ENCODE measurements at places on chromosomes 16 and 17. TPM values are rescaled to one million over a fixed set of nuclear protein-coding genes. Genes with fewer than 3 reads are reported as not detected.

KRT40 gene
- total RNA-seq = 0.21 TPM

DNA sequence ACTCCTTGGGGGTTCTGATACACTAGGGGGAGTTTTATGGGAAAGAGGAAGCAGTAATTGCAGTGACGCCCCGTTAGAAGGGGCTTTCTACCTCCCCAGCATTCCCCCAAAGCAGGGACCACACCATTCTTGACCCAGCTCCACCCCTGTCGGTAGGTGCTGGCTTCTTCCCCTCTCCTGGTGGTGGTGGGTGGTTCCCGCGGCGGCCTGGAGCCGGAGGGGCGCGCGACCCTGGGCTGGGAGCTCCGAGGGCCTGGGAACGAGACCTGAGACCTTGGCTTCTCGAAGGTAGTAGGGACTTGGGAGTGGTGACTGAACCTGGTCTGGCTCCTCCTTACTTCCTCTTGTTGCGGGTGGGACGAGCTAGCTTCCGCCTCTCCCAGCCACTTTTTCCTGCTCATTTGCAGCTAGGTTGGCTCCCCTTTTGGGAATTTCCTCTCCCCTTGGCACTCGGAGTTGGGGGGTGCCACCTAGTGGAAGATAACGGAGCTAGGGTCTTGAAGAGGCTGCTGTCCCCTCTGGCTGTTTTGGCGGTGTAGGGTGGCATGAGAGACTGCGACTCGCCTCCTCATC, 438 bp downstream of the GRN start:
- H3K4me1 ChIP-seq = no peaks in the 10 kb centered on the region
- H3K27me3 ChIP-seq = no peaks in the 10 kb centered on the region
- no peaks in the 10 kb centered on the region for H3K36me3 ChIP-seq
- H3K27ac ChIP-seq = peak overlapping the region; percentile 91

TEKT5 gene
- not detected for total RNA-seq

- H3K4me3 ChIP-seq = no peak overlapping the region
- H3K4me1 ChIP-seq = no peaks in the 10 kb centered on the region
- H3K27ac ChIP-seq = no peak overlapping the region
- no peak for DNase-seq
- no peaks in the 10 kb centered on the region for H3K36me3 ChIP-seq
These were observed 29.4 kb upstream of the SLC13A2 start for GRCh38 chr17:28443901-28444638.

- H3K27ac ChIP-seq = no peak overlapping the region
- H3K4me3 ChIP-seq = no peak overlapping the region
- no peaks in the 10 kb centered on the region for H3K4me1 ChIP-seq
- DNase-seq = no peak
- no peaks in the 10 kb centered on the region for H3K36me3 ChIP-seq
- H3K27me3 ChIP-seq = no peaks in the 10 kb centered on the region
These were observed 6.0 kb upstream of the SYT17 start for GRCh38 chr16:19162085-19162484.

GRCh38 chr17:28416703-28417311, 10.8 kb upstream of the SLC46A1 start:
- no peak for DNase-seq
- H3K36me3 ChIP-seq = no peaks in the 10 kb centered on the region
- no peaks in the 10 kb centered on the region for H3K27me3 ChIP-seq

EPOP gene
- under 0.01 TPM for total RNA-seq

DNA sequence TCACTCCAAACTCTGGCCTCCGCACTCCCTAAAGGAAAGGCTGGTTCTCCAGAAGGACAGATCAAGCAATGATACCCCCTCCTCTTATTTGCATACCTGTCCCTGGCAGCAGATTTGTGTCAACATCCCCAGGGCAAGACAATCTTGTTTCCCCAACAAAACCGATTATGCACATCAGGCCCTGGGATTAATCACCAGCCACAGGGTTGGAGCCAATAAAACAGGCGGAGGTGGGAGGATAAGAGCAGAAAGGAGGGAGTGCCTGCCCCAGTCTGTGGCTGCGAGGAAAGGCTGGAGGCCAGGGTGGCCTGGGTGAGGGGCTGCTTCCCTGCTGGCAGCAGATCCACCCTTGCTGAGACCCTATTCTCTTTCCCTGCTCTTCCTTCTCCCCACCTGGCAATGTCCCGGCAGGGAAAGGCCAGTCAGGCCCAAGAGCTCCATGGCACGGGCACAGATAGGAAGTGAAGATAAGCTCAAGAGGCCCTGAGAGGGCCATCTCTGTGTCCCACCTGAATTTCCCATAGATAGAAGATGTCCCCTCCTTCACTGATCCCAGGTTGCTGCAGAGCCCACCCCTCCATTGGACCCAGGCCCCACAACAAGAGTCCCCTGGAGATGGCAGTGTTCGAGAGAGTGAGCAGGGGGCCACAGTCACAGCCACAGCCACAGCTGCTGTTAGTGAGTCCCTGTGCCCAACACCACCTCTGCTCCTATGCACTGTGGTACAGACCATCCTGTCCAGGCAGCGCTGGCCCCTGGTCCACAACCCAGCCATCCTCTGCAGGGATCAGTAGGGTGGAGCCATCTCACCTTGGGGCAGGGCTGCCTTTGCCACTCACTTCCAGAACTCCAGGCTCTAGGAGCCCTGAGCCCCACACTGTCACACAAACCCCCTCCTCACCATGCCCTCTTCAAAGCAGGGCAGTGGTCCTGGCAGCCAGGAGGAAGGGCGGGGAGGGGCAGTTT, 137.5 kb downstream of the SDK2 start:
- H3K4me1 ChIP-seq = no peaks in the 10 kb centered on the region
- H3K27me3 ChIP-seq = no peaks in the 10 kb centered on the region
- DNase-seq = no peak
- H3K4me3 ChIP-seq = no peak overlapping the region

GRCh38 chr16:68064791-68065365, 20.3 kb upstream of the NFATC3 start:
- no peaks in the 10 kb centered on the region for H3K27me3 ChIP-seq
- no peak overlapping the region for H3K4me3 ChIP-seq
- H3K4me1 ChIP-seq = no peaks in the 10 kb centered on the region
- H3K27ac ChIP-seq = peak overlapping the region; percentile 67

UTS2R gene
- total RNA-seq = not detected

CACNG3 gene
- total RNA-seq = not detected

DNA sequence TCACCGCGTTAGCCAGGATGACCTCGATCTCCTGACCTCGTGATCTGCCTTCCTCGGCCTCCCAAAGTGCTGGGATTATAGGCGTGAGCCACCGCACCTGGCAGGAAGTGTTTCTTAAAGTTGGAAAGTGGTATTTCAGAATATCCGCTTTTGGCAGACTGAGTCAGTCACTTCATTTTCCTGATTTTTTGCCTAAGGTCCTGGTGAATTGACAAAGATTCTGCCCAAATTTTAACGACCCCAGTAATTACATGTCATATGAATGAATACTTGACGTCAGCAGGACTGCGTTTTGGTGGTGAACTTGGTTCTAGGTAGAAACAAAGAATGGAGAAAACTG, 4.5 kb upstream of the BRCA1 start:
- H3K4me1 ChIP-seq = peaks cover under 1% of the 10 kb centered on the region
- no peaks in the 10 kb centered on the region for H3K36me3 ChIP-seq
- H3K4me3 ChIP-seq = no peak overlapping the region
- H3K27ac ChIP-seq = no peak overlapping the region

CD68 gene
- 4.4 TPM for total RNA-seq

OVCA2 gene
- 20.1 TPM for total RNA-seq

ZCCHC14 gene
- total RNA-seq = 33.0 TPM

GRCh38 chr17:72622661-72623433, 469.6 kb downstream of the SLC39A11 start:
- no peak overlapping the region for H3K4me3 ChIP-seq
- no peak overlapping the region for H3K27ac ChIP-seq
- no peaks in the 10 kb centered on the region for H3K27me3 ChIP-seq
- no peaks in the 10 kb centered on the region for H3K4me1 ChIP-seq

- no peaks in the 10 kb centered on the region for H3K4me1 ChIP-seq
- no peak overlapping the region for H3K4me3 ChIP-seq
- no peaks in the 10 kb centered on the region for H3K27me3 ChIP-seq
- DNase-seq = no peak
- no peak overlapping the region for H3K27ac ChIP-seq
These were observed 12.5 kb upstream of the CCL1 start for GRCh38 chr17:34375426-34375997.

C17orf113 gene
- 0.77 TPM for total RNA-seq

- no peak overlapping the region for H3K4me3 ChIP-seq
- DNase-seq = no peak
- no peaks in the 10 kb centered on the region for H3K27me3 ChIP-seq
- H3K36me3 ChIP-seq = no peaks in the 10 kb centered on the region
- no peaks in the 10 kb centered on the region for H3K4me1 ChIP-seq
These were observed 179.8 kb downstream of the KATNIP start for GRCh38 chr16:27729516-27730304.

- H3K36me3 ChIP-seq = no peaks in the 10 kb centered on the region
- no peak overlapping the region for H3K27ac ChIP-seq
- no peak overlapping the region for H3K4me3 ChIP-seq
- no peaks in the 10 kb centered on the region for H3K4me1 ChIP-seq
- no peak for DNase-seq
These were observed 13.5 kb downstream of the MAPT start for GRCh38 chr17:45907750-45908395.

DNA sequence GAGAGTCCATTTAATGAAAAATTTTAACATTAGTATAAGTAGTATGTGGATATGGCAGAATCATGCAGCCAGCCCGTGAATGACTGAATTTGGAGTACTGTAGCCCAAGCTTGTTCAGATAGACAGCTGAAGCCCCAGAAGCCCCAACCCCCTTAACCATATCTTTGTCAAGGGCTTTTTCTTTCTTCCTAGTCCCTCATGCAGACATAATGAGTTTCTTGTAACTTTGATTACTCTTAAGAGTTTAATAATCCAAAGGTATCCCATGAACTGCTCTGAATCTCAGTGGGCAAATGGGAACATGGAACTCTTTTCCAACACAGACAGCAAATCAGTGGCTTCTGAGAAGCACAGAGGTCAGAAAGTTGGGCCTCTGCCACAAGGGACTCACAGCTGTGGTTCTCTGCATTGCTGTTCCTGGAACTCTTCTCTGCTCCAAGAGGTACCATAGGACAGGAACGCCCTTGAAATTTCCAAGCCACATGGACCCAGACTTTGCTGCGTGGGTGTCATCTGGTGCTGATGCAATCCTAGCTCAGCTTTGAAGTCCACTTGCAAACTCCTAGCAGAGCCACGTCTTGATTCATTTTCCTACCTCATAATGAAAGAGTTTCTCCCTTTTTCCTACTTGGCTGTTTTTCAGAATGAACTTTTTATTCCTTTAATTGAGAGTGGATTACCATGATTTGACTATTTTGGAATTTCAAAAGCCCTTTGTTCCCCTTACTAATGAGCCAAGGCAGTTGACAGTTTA, 18.1 kb downstream of the LYRM1 start:
- H3K27me3 ChIP-seq = no peaks in the 10 kb centered on the region
- DNase-seq = peak; percentile 67
- H3K4me1 ChIP-seq = no peaks in the 10 kb centered on the region

GRCh38 chr17:14904386-14904785, 360.7 kb downstream of the PMP22 start:
- no peaks in the 10 kb centered on the region for H3K4me1 ChIP-seq
- no peak overlapping the region for H3K4me3 ChIP-seq
- DNase-seq = no peak
- no peaks in the 10 kb centered on the region for H3K36me3 ChIP-seq
- H3K27ac ChIP-seq = no peak overlapping the region

DNA sequence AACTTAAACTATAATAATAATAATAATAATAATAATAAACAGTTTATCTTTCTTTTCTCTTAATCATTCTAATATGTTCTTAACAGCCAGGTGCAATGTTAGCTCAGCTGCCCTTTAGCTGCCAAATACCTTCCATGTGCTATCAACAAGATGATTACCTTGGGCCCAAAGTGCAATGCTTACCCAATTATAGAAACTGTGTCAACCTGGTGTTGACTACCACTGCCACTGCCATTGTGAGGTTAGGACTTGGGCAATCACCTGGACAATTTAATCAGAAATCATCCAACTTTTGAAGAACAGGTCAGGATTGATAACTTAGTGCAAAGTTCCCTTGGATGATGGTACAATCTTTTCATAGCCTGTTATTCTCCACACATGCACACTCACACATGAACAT, 371.8 kb upstream of the SALL1 start:
- no peak overlapping the region for H3K27ac ChIP-seq
- no peak for DNase-seq
- no peak overlapping the region for H3K4me3 ChIP-seq
- H3K4me1 ChIP-seq = no peaks in the 10 kb centered on the region
- H3K27me3 ChIP-seq = no peaks in the 10 kb centered on the region

GRCh38 chr17:17751489-17752088, 70.3 kb downstream of the RAI1 start:
- DNase-seq = no peak
- H3K4me1 ChIP-seq = peaks cover 17% of the 10 kb centered on the region
- H3K4me3 ChIP-seq = peak overlapping the region; percentile 42

GRCh38 chr17:77256710-77257109, 115.9 kb downstream of the SEC14L1 start:
- no peak overlapping the region for H3K4me3 ChIP-seq
- no peak for DNase-seq
- H3K36me3 ChIP-seq = no peaks in the 10 kb centered on the region

- no peak overlapping the region for H3K27ac ChIP-seq
- no peaks in the 10 kb centered on the region for H3K36me3 ChIP-seq
- DNase-seq = no peak
- H3K4me1 ChIP-seq = no peaks in the 10 kb centered on the region
- H3K27me3 ChIP-seq = no peaks in the 10 kb centered on the region
These were observed 14.1 kb downstream of the FLYWCH2 start for GRCh38 chr16:2897110-2897509.

SDR42E2 gene
- not detected for total RNA-seq

GRCh38 chr17:78128551-78129350, at the start of gene TMC6:
TMC6 (minus strand) TSS chr17:78128755; CDS start chr17:78126832, 1,923 bp downstream.
- H3K27ac ChIP-seq = peak within 1 kb of the TSS; percentile 66
- peaks cover 18% of the 10 kb centered on the region for H3K4me1 ChIP-seq
- H3K36me3 ChIP-seq = no peaks in the 10 kb centered on the region
- H3K4me3 ChIP-seq = peak within 1 kb of the TSS; percentile 45
- no peak for DNase-seq
- peaks cover 10% of the 10 kb centered on the region for H3K27me3 ChIP-seq

- DNase-seq = no peak
- H3K4me1 ChIP-seq = peaks cover 7% of the 10 kb centered on the region
These were observed 479 bp upstream of the ZNF207 start for GRCh38 chr17:32349503-32349853.
